ENCODE measurements at places on chromosomes 3 and 15.

GRCh38 chr3:110267304-110267845 is 804.2 kb upstream of the NECTIN3 start:
- DNase-seq = no peak

GRCh38 chr3:56737006-56737405 is 53.9 kb upstream of the TASOR start:
- DNase-seq = no peak

DNA sequence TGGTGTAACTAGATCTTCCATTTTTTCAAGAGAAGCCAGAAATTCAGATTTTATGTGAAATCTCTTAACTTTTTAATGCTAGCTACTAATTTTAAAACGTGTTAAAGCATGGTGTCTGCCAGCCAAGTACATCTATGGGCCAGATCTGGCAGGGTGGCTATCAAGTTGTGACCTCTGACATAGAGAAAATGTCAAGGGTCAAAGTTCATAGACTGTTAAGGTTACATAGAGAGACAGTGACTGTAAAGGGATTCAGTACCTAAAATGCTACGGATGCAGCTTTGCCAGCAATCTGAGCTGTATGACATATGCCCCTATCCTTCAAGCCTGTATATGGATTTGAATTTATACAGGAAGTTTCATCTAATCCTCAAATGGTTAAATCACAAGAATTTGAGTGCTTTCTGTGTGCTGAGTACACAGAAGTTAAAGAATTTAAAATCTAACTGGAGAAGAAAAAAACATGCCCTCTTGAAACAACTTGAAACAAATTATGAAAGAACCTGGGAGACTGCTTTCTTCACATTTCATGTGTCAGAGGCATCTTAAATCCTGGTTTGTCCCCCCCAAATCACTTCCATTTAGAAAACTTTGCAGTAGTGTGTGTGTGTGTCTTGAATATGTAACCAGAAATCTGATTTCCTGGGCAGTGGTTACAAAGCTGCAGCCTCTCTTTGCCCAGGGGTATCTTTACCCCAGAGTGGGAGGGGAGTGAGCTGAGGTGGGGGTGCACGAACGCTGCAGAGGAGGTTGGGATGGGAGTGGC is 895 bp upstream of the ARHGAP31 start:
- no peak for DNase-seq

- peak; percentile 40 for DNase-seq
Measured at GRCh38 chr15:67025719-67026609, 39.4 kb upstream of the SMAD3 start.

GRCh38 chr3:13575459-13576061 is 26.6 kb downstream of the FBLN2 start:
- no peak for DNase-seq

GRCh38 chr15:62454567-62455172 is 289.6 kb upstream of the C2CD4B start:
- no peak for DNase-seq

DNA sequence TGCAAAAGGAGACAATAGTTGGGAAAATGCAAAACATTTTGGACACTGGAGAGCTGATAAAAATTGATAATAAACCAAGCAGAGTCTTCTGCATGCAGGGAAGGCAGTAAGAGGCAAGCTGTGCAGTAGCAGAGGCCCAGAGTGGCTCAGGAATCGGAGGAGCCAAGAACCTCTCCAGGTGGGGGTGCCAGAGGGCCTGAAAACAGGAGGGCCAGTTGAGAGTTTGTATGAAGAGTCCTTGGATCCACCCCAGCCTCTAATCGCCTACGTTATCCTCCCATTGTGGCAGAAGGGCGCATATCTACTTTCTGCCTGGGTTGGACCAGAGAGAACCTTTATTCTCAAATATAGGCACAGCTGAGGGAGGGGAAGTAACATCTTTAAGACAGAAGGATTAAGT is 48.9 kb upstream of the RBP1 start:
- DNase-seq = no peak

DNA sequence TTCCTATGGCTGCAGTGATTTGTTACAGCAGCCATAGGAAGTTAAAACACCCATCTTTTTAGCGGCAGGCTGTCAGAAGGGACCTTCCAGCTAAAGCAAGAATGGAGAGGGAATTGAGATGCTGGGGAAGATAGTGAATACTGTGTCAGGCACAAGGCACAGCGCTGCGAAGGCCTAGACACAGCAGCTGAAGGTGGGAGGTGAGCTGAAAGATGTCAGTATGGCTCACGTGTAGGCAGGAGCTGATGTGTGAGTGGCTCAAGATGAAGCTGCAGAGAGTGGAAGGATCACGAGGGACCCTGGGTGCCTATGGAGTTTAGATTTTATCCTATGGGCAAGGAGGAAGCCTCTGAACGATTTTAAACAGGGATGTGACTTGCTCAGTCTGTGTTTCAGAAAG is 44.3 kb downstream of the NMNAT3 start:
- DNase-seq = no peak

- peak; percentile 30 for DNase-seq
Measured at GRCh38 chr3:100316641-100317069, 17.9 kb upstream of the NIT2 start.

DNA sequence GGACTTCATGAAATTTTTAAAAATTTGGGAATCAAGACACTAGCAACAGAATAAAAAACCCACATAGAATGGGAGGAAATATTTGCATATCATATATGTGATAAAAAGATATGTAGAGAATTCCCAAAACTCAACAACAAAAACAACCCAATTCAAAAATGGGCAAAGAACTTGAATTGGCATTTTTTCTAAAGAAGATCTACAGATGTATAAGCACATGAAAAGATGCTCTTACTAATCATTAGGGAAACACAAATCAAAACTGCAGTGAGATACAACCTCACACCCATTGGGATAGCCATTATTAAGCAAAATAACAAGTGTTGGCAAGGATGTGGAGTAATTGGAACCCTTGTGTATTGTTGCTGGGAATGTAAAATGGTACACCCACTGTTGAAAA is 10.1 kb downstream of the LCTL start:
- DNase-seq = no peak

GRCh38 chr3:57933602-57934001 is 74.6 kb upstream of the FLNB start:
- DNase-seq = no peak

DNA sequence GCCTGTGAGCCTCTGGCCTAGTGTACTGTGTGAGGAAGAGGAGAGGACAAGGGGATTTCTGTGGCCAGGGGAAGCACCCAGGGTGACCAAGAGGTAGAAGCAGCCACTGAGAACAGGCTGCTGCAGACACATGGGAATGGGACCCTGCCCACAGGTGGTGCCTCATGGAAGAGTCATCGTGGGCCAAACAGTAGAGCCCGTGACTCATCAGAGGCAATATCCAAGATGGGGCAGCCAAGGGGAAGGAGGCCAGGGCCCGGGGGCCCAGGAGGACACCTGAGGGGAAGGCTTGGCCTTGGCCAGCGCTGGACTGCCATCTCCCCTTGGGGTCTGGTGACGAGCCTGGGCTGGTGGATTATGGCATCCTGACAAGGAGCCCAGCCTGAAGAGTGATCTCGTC is 275.0 kb upstream of the LYSMD4 start:
- no peak for DNase-seq

GRCh38 chr3:194168994-194169393 is 33.0 kb downstream of the HES1 start:
- DNase-seq = no peak

DNA sequence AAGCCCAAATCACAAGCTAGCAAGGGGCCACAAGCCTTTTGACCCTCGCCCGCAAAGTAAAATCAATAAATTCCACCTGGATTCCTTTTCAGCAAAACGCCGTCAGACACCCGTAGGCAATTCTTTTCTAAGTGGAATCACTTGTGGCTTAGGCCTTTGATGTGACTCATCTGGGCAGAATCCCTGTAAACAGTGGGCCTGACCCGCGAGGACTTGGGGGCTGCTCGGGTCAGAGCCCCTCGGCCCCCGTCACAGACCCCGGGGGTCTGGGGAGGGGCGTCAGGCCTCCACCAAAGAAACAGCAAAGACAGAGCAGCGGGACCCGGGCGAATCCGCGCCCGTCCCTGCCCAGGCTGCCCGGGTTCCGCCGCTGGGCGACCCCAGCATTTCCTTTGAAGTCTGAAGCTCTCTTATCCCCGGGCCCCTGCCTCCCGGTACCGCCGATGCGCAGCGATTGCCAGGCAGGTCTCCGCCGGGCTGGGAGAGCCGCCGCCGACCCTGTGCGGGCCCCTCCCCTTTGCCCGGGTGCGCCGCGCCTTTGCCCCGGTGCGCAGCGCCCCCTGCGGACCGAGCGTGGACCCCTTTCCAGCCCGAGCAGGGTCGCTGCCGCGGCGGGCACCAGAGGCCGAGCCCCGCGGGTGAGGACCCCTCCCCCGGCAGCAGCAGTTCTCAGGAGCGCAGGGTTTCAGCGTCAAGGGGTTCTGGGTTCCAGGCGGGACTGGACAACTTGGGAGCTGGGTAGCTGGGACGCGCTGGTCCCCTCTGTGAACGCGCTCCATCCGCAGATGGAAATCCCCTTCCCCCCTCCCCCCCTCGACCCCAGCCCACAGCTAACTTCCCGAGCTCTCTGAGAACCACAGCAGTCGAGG is 178.3 kb downstream of the UACA start:
- peak; percentile 9 for DNase-seq
